Cardiac atrium fibroblast (primary cell): ENCODE measurements at places on chromosomes 4 and X. TPM values are rescaled to one million over a fixed set of nuclear protein-coding genes. Genes with fewer than 3 reads are reported as not detected.

The SCARB2 gene
- 127 and 165 TPM in 2 replicates for total RNA-seq

The MAGEB2 gene
- not detected in 2 replicates for total RNA-seq

The ADH6 gene
- 0.16 and 0.54 TPM in 2 replicates for total RNA-seq

The FGFBP1 gene
- total RNA-seq = not detected in 2 replicates

The PUDP gene
- total RNA-seq = 6.3 and 10.0 TPM in 2 replicates

The ESX1 gene
- total RNA-seq = not detected in 2 replicates

The MGAT4D gene
- total RNA-seq = not detected in 2 replicates

The NSG1 gene
- total RNA-seq = 82.0 and 95.3 TPM in 2 replicates

The ZNF732 gene
- total RNA-seq = under 0.01 and 0.36 TPM in 2 replicates

The GPRASP1 gene
- total RNA-seq = 0.32 and 1.1 TPM in 2 replicates
